ENCODE measurements at places on chromosomes 3 and 15.

DNA sequence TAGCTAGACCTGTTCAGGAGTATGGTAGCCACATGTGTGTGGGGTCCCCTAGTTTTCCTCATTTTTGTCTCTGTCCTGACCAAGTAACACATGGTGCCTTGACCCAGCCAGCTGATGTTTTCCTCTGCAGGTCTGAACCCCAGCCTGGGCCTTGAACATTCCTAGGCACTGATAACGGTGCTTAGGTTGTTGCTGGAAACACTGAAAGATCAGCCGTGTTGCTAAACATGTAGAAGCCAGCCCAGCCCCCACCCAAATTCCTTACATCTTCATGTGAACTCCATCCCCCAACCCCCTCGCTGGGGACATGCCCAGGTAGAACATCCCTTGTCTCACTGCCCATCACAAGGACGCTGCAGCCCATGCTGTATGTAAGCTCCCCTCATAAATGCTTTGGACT is 18.7 kb downstream of the RTP3 start:
- DNase-seq: no peak

DNA sequence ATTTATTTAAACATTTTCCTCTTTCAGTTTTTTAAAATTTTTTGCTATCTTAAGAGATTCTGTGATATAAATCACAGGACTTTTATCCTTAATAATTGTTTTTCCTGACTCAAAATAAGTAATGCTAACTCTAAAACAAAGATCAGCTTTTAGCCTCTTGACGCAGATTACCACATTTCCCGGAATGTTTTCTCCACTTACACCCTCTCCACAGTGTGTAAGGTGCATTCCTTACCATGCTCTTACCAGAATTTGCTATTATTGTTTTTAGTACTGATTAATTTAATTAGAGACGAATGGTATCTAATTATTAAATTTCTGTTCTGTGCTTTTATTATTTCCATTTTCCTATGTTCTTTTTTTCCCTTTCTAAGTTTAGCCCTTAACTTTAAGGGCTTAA is 34.8 kb downstream of the GUCA1C start:
- DNase-seq: no peak

DNA sequence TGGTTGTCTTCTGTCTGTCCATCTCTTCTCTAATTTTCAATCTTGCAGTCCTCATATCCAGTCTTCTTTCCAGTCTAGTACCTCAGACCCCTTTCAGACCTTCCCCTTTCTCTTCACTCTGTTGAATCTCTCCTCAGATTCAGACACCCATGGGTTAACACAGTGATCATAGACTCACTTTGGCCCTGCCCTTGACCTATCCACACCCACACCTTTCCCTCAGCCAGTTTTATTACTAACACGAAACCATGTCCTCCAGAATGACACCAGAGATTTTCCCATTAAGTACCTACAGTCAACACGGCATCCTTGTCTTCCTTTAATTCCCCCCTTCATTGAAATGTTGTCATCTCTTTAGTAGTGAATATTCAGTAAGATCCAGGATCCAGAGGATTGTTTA is 74.5 kb upstream of the UBE2E2 start:
- no peak for DNase-seq

DNA sequence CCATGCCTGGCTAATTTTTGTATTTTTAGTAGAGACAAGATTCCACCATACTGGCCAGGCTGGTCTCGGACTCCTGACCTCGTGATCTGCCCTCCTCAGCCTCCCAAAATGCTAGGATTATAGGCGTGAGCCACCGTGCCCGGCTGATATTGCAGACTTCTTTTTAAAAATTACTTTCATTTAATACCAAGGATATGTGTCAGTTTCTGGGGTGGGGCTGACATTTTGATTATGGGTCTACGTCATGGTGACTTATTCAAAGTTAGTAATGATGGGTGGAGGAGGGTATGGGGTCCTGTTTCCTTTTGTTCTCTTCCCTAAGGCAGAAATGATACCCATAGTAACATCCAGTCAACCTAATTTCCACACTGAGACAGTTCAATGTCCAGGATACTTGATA is 34.7 kb downstream of the GBE1 start:
- no peak for DNase-seq

- no peak for DNase-seq
Measured at GRCh38 chr3:50459785-50460184, 43.6 kb downstream of the CACNA2D2 start.

DNA sequence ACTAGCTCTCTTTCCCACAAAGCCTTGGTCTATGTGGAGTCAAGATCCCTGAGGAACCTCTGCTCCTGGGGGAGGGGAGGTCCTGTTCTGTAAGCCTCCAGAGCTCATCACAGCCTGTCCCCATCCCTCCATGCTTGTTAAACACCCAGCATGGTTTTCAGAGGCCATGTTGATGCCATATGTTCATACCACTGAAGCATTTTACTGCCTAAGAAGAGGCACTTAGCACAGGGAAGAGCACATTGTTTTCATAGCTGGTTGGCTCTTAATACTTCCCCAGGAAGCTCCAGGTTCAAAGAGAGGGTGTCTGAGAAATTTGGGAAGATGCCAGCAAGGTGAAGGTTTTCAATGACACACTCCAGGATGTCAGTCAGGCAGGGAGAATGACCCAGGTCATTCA is 25.6 kb downstream of the CPNE4 start:
- peak; percentile 97 for DNase-seq

DNA sequence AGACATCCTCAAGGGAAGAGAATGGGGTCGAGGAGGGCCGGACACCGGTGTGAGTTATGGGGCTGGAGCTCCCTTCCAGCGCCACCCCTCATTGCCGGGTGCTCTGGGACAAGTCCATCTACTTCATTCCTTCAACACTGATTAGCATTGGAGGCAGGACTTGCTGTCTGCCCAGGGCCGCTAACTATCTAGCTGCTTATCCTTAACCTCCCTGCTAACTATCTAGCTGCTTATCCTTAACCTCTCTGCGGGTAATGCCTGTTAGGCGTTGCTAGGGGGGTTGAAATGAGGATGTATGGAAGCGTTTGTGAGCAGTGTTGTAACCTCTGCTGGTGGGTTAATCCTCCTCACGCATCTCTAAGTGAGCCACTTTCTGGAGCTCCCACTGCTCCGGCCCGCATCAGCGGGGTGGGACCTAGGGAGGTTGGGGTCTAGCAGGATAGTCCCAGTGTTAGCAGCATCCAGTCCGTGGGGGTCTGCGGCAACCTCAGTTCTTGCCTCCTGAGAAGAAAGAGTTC is 10.9 kb upstream of the CHAC1 start:
- no peak for DNase-seq

- DNase-seq: no peak
Measured at GRCh38 chr3:160394009-160394392, 5.0 kb downstream of the IFT80 start.

GRCh38 chr3:166489826-166490225 is 652.6 kb upstream of the BCHE start:
- DNase-seq: no peak

GRCh38 chr15:32870240-32871033 is 152.6 kb downstream of the GREM1 start:
- DNase-seq: no peak

GRCh38 chr3:122023335-122023910 is 1.4 kb upstream of the ILDR1 start:
- DNase-seq: no peak

- DNase-seq: no peak
Measured at GRCh38 chr3:178320456-178321351, 215.5 kb upstream of the KCNMB2 start.

- DNase-seq: no peak
Measured at GRCh38 chr3:107965136-107965655, 125.6 kb downstream of the CD47 start.

GRCh38 chr3:50256978-50257890 is 11.7 kb upstream of the SEMA3B start:
- DNase-seq: no peak

DNA sequence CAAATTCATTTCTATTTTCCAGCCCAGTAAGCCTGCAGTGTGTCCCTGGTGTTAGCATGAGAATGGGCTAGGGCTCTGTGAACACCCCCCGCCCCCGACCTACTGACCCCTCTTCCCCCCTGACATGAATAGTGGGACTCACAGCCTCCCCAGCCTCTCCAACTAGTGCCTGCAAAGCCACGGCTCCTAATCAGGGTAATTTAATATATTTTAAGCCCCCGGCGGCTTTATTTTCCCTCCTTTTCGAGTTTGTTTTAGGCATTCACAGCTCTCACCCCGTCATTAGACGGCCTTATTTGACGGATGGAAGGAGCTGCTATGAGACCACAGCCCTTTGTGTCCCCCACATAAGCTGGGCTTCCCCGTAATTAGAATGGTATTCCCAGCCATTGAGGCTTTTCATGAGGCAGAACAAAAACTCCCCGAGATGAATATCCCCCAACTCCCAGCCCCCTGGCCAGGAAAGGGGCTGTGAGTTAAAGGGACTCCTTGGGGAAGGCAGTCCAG is 78.3 kb upstream of the POLG start:
- no peak for DNase-seq

GRCh38 chr3:21169948-21170347 is 581.1 kb downstream of the ZNF385D start:
- no peak for DNase-seq

DNA sequence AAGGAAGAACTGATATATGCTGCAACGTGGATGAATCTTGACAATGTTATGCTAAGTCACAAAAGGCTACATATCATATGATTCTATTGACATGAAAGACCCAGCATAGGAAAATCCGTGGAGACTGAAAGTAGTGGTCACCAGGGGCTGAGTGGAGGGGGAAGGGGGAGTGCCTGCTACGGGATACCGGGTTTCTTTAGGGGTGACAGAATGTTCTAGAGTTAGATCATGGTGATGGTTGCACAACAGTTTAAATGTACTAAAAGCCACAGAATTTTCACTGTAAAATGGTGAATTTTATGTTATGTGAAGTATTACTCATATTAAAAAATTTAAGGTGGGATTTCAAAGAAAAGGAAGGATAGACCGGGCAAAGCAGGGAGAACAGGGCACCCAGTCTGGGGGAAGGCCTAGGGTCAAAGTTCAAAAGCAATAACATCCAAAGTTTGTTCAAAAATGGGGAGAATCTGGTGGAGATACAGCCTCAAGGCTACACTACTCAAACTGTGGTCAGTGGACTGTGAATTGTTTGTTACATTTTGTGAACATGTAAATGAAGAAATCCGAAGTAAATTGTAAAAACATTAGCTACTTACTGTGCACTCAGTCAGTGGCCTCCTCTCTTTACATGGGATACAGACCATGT is 74.2 kb upstream of the FNDC3B start:
- no peak for DNase-seq

GRCh38 chr15:89155656-89156055 is 65.7 kb downstream of the RLBP1 start:
- no peak for DNase-seq

DNA sequence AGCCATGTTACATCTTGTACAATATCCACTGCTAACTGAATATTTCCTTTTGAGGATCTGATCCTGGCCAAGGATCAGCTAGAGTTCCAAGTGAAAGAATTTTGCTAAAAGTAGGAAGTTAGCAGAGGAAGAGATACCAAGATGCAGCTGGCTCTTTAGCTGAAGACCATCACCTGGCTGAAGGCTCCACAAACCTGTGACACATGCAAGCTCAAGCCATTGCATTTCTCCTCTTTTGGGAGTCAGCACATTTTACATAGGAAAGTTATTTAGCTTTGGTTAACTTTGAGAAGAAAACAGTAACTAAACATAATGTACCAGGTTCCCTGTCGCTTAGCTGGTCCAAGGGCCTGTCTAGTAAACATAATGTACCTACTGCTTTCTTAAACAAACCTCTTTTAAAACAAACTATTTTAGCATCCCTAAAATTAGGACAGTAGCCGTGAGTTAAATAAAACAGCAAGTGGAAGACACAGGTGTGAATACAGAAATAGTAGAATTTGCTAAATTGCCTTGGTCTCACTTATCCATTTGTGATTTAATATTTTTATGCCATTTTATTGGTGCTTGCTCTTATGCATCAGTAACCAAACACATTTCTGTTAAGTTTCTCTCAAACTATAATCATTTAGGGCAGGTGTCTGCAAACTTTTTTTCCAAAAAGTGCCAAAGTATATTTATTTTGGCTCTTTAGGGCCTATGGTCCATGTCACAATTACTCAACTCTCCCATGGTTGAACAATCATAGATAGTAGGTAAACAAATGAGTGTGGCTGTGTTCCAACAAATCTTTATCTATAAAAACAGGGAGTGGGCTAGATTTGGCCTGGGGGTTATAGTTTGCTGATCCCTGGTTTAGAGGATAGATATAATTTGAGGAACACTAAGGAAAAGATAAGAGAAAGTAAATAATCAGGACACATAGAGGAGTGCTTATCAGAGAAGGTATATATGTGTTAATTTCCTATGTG is 11.2 kb downstream of the GCSAM start:
- no peak for DNase-seq

GRCh38 chr15:38877471-38877870 is 312.9 kb upstream of the RASGRP1 start:
- DNase-seq: peak; percentile 13

GRCh38 chr3:46427916-46428833 is 21.1 kb downstream of the CCRL2 start:
- no peak for DNase-seq

- DNase-seq: no peak
Measured at GRCh38 chr15:92922418-92923002, 22.4 kb downstream of the CHD2 start.

DNA sequence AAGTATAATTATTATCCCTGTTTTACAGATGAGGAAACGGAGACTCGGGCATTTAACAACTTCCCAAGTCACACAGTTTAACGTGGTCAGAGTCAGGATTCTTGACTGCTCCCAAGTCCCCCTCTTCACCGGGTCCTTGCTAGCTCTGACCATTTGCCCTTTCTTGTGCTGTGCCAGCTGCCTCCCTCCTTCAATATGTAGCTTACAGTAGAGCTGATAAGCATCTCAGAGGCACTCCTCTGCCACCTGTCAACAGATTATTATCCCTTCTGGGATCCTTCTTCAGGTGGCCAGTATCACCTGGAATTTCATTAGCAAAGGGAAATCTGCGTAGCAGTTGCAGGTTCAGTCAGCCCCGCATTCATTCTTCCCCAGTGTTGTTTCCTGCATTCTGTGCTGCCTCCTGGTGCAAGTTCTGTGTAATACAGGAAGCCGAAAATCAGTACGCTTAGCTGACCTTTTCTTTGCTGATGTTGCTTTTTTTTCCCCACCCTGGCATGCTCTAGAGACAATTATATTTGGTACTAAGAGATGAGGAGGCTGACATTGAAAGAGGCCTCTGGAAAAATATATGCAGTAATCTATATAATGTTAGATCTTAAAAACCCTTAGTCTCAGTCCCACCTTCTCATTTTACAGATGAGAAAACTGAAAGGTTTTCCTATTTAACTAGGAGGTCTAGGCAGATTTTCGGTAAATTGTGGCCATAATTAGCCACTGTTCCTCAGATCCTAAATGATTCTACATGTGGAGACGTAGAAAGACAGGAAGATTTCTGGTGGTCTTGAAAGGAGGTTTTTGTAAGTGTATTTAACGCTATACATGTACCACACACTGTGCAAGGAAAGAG is 24.8 kb downstream of the TMOD2 start:
- no peak for DNase-seq

DNA sequence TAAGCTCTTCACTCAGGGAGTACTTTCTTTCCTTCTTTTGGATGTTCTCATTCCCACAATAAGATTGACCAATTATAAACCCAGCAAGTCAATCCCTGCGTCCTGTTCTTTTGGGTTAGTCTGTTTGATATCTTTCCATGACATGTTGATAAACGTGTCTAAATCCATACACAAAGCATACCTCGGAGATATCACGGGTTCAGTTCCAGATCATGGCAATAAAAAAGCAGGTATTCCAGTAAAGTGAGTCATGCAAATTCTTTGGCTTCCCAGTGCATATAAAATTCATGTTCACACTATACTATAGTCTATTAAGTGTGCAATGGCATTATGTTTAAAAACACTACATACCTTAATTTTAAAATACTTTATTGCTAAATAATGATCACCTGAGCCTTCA is 667.7 kb downstream of the MAGI1 start:
- no peak for DNase-seq

- DNase-seq: no peak
Measured at GRCh38 chr15:87031540-87032230, 952.0 kb downstream of the AGBL1 start.

Measured in NCI-H524 treated with DMSO at 0.1 percent for 48 hours (cell line).